Trophoblast cell (in vitro differentiated cells and primary cell): ENCODE measurements at places on chromosomes 12 and 14.

DNA sequence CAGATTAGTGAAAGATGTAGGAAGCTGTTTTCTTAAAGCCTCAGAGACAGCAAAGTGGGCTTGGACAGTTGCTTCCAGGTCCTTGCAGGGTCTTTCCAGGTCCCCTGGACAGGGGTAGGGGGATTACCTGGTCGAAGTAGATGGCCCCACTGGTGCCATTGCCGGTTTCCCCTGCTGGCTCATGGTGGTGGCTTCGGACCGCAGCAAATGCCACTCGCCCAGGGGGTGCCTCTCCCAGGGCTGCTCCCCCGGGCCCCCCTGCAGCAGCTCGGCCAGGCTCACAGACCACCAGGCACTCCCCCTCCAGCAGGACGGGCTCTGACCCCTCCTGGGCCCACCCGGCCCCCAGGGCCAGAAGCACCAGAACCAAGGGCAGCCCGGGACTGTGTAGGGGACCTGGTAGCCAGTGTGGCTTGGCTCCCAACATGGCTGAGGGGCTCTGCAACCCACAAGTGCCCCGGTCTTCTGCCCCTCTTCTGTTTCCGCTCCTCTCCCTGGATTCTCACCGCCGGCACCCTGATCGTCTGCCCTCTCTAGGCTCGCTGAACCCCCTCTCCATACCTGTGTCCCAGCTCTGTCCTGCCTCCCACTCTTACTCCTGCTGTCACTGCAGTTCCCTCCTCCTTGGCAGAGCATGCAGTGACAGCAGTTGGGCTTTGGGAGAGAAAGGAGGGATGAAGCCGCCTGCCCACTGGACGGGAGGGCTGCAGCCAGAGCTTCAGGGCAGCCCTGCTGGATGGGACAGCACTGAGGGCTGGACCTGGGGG, 657 bp downstream of the CBLN3 start:
- no peak for DNase-seq

- DNase-seq: no peak
These were observed 74.9 kb downstream of the NTF3 start for GRCh38 chr12:5506821-5507231.

- no peak for DNase-seq
These were observed 27.5 kb downstream of the ADGRD1 start for GRCh38 chr12:130981074-130981742.

DNA sequence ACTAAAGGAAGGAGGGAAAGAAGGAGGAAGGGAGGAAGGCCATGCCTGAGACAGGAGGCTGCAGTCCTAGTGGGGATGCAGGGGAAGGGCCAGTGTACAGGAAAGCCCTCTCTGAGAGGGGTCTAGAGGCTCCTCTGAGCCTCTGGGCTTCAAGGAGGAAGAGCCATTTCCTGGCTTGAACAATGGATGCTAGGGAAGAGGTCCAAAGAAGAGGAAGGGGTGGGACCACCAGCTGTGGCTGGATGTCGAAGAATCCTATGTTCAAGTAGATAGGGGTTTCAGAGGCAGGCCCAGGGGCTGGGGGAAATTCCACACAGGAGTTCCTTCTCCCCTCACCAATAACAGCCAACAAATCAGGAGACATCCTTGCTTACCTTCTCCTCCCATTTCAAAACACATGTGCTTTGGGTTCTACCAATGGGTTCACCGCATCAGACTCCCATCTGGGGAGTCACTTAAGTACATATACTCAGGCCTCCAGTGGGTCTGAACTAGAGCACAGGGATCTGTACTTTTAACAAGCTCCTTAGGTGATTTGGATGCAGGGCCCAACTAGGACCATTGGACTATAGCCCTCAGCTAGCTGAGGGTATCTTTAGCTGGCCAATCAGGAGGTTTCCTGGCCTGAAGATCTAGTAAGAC, 32.4 kb downstream of the PRPF40B start:
- no peak for DNase-seq

- DNase-seq: no peak
These were observed 6.3 kb downstream of the GLI1 start for GRCh38 chr12:57465747-57466505.

GRCh38 chr12:43676183-43676813, 82.3 kb downstream of the PUS7L start:
- DNase-seq: peak; percentile 57

DNA sequence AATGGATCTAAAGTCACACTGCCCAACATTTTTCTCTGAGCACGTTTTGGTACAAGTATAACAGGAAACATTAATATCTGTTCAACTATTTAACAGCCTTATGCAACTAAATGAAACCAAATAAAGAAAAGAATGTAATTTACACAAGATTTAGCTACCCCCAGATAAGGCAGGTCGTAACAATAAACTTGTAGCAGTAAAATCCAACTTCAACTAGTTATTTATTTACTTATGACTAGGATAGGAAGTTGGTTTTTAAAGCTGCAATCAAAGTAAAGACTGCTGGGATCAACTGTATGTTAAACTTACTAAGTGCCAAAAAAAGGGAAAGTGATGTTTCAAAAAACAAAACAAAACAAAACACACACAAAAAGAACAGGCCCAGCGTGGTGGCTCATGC, 30.9 kb downstream of the FERMT2 start:
- DNase-seq: no peak

DNA sequence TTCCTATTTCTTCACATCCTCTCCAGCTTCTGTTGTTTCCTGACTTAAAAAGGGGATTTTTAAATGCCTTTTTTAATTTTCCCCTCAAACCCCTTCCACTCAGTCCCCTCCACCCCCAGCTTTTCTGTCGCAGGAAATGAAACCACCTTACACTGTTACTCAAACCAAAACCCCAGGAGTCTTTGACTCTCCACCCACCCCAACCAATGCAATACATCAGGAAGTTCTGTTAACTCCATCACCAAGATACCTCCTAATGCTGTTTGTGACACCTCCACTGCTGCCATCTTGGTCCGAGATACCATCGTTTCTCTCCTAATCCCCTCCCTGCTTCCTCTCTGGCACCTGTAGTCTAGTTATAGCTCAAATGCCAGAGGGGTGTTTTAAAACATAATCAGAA, 25.4 kb upstream of the CPM start:
- no peak for DNase-seq

GRCh38 chr14:55116246-55117030, 12.6 kb upstream of the LGALS3 start:
- peak; percentile 68 for DNase-seq

DNA sequence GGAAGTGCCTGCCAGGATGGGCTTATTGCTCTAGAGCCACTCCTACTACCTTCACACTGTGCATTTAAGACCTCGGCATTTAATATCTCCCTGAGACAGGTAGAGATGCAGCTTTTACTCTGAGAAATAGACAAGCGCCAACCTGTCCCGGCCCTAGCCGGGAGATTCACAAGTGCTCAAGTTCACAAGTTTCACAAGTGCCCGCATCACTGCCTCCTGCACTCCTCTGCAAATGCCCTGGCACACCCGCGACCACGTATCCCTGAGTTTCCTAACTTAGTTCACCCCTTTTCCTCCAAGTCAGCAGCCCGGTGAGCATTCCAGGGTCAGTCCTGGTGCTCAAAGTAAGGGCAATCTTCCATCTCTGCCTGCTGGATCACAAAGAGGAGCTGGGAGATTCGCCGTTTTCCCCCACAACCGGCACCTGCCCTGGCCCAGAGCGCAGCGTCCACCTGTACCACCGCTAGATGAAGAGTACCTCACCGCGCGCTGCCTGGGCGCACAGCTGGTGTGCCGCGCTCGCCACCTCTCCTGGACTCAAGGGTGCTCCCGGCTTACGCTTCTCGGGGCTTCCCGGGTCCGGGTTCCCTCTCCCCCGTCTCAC, 5.0 kb upstream of the SLC38A4 start:
- DNase-seq: no peak

GRCh38 chr12:101969-102878, 35.7 kb downstream of the IQSEC3 start:
- no peak for DNase-seq

GRCh38 chr14:101708853-101709532, 52.5 kb upstream of the PPP2R5C start:
- DNase-seq: no peak

DNA sequence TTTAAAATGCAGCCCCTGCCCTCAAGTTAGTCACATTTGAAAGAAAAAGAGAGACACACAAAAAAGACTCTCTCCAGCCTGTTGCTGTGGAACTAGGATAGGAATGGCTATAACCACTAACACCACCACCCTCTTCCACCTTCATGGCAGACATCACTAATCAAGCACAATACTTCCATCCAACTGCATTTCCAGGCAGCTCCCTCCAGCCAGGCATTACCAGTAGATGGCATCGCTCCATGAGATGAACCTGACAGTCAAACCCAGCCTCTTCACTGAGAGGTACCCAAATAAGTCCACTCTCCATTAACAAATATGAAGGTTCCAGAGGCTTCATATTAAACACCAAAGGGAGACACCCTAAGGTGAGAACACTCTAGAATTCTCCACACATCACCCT, 24.4 kb downstream of the SLC8B1 start:
- DNase-seq: no peak

DNA sequence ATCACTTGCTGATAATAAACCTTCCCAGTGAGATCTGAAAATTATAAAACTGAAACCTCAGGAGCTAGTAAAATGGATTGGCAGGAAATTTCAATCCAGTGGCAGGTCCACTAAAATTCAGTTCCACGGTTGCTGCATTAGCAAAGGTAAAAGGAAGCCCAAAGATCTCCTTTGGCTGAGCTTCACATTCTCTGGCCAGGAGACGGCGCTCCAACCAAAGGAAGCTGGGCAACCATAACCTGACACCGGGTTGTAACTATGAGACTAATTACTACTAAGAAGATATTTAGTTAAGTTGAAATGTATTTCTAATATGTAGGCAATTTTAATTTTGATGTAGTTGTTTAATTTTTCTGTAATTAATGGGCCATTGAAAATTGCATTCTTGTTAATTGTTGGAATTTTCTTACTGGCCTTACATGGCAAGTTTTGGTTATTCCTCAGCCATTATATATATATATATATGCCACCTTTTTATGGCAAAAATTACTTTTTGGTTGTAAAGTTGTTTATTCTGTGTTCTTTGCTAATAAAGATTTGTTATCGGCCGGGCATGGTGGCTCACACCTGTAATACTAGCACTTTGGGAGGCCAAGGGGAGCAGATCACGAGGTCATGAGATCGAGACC, 17.0 kb downstream of the OR8S1 start:
- no peak for DNase-seq

DNA sequence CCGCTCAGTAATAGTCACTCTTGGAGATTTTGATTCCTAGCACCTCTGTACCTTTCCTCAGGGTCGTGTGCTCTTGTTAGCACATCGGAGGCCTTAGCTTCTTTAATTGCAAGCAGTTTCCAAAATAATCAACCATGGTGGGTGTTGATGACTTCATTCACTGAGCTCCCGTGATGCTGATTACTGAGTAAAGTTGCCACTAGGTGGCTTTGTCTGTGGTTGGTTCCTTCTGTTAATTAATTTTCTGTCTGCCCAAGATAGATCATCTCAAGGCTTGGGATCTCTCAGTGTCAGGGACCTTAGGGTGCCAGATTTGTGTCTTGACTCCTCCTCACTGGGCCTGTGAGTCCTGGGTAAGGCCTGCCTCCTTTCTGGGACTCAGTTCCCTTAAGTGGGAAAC, 54.3 kb downstream of the PTPN11 start:
- DNase-seq: no peak

- peak; percentile 65 for DNase-seq
These were observed 5.7 kb downstream of the MAP3K9 start for GRCh38 chr14:70803321-70804310.

DNA sequence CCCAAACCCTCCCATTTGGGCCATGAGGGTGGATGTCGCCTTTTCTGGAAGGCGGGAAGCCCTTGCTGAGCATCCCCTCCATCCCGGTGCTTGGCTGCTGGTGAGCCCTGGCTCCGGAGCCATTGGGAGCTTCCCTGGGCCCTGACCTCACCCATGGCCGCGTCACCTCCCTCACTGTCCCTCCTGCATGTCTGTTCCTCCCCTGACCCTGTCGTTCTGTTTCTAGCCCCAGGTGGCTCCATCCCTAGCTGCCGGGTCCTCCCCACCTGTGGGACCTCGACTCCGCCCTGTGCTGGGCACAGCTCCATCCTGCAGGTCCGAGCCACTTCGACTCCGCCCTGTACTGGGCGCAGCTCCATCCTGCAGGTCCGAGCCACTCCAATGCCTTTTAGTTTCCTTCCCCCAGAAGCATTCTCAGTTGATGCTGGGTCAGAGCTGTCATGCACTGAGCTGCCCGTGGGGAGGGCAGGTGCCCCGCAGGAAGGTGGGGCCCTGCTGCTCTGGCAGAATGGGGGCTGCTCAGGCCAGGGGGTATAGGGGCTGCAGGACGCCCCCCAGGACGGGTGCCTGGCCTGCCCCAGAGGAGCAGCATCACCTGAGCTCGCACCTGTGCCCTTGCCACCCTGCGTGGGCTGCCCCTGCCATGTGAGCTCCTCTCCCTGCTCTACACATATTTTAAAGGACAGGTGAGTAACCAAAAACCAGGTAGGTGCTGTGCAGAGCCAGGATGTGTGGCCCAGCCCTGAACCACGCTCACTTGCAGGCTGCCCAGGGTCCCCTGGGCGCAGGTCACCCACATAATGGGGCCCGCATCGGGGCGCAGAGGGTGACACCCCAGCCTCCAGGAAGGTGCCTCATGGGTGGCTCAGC, 19.0 kb downstream of the NOC4L start:
- no peak for DNase-seq

DNA sequence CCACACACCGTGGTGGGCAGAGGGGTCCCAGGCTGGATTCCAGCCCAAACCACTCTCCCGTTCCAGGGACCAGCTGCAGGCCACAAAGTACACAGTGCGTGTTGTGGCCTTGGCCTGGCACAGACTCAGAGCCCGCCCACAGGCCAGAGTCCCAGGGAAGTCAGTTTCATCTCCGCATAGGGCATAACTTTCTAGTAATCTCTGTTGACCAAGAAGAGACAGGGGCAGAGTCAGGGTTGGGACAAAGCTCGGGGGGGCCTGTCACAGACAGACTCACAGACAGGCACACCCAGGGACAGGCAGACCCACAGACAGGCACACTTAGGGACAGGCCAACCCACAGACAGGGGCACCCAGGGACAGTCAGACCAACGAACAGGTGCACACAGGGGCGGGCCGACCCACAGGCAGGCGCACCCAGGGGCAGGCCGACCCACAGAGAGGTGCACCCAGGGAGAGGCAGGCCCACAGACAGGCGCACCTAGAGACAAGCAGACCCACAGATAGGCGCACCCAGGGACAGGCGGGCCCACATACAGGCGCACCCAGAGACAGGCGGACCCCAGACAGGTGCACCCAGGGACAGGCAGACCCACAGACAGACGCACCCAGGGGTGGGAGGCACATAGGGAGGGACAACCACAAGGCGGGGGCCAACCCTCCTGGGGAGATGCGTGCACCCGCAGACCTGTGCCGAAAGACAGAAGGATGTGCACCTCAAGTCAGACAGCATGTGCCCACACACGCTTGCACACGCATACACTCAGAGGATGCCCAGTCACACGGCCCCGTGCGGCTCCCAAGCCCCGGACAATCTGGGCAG, 323.3 kb upstream of the RTL1 start:
- no peak for DNase-seq

GRCh38 chr14:25349269-25349668, 299.3 kb upstream of the STXBP6 start:
- no peak for DNase-seq

- DNase-seq: no peak
These were observed 34.8 kb downstream of the MEG3 start for GRCh38 chr14:100860556-100861187.

- no peak for DNase-seq
These were observed 300.7 kb downstream of the ERC1 start for GRCh38 chr12:1291601-1292332.

GRCh38 chr12:14621826-14622225, 54.1 kb upstream of the PLBD1 start:
- DNase-seq: no peak
